ENCODE measurements at places on chromosomes 3 and 15.
A peak's percentile ranks its signal among the peaks of the same experiment; 100 is the strongest.

DNA sequence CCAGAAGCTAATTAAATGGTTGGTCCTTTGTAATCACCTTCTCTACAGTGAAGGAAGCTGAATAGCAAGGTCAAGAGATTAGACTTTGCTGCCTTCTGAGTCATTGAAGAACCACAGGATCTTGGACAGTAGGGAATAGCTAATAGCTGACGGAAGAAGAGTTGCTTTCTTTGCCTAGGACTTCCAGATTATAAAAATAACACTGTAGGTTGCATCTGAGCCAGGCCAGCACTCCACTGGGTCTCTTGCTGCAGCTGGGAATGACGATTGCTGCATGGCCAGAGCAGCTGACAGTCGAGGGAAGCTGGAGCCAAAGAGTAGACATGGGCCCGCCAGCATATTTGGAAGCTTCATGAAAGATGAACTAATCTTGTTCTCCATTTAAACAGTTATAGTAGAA is 81.5 kb upstream of the KCNMB2 start:
- no peak for DNase-seq

GRCh38 chr3:158842976-158843375 is 41.1 kb downstream of the MFSD1 start:
- DNase-seq, result no peak

DNA sequence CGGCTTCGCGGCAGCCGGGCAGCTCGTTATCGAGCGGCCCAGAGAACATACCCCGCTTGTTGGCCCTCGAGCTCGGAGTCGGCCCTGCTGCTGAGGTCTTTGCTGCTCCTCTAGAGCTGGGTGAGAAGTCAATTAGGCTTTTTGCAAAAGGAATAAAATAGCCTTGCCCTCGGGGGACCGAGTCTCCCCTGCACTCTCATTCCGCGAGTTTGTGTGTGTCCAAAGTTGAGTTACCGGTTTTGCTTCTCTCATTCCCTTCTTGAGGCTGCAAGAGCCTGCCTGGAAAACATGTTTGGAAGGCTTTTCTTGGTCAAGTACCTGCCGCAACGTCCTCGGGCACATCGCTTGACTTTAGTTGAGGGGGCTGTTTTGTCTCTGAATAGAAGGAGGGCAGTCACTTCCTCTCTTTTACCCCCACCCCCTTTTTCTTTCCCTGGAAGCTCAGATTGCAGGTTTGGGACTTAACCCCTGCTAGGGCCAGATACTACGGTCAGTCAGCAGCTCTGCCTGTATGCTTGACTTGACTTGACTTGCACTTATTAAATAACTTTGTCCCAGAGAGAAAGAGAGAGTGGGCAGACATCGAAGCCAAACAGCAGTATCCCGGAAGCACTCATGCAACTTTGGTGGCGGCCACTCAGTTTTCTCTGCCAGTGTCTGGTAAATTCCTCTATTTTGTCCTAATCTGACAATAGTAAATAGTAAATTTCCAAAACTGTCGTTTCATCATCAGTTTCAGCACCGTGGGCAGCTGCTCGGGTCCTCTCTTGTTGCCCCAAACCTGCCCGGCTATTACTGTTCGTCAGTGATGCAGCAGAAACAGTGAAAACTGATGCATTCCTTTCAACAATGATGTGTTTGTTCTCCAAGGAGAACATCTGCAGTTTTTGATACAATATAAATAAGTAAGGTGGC is 609 bp downstream of the RNF13 start:
- peak; percentile 61 for DNase-seq

DNA sequence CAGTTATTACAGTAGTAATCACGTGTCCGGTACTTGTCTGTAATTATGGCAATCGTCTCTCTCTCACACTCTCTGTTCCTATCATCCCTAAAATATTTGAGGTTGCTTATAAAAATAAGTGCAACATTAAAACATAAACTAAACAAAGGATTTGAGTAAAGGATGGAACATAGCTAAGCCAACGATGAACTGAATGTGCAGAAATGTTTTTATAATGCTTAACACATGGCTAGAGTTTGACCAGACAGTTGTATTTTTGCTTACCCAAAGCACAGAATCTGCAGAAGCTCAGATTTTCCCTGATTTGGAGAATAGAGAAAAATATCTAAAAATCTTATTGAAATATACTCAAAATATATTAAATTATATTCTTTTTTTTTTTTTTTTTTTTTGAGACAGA is 1030.9 kb downstream of the NAALADL2 start:
- no peak for DNase-seq

- DNase-seq, result peak; percentile 66
Observed at GRCh38 chr3:32325927-32326326, 65.7 kb upstream of the CMTM7 start.

- no peak for DNase-seq
Observed at GRCh38 chr15:40858706-40859105, 14.9 kb downstream of the SPINT1 start.

DNA sequence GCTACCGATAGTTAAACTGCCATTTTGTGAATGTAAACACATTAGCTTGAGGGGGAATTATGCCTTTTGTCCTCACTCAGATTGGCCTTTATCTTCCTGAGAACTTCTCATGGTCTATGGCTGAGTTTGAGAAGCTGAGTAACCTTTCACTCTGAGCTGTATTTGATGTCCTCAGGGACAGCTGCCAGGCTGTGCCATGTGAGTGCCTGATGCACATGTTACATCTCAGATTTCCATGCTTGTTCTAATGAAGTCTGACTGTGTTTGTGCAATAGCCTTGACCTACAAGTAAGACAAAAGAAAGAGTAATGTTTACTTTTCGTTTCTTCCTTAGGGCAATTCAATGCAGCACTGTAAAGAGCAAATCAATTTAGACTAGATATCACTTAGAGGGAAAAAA is 44.1 kb upstream of the ARL6 start:
- no peak for DNase-seq

GRCh38 chr3:48431224-48432029 is 1.5 kb upstream of the PLXNB1 start:
- DNase-seq, result no peak

DNA sequence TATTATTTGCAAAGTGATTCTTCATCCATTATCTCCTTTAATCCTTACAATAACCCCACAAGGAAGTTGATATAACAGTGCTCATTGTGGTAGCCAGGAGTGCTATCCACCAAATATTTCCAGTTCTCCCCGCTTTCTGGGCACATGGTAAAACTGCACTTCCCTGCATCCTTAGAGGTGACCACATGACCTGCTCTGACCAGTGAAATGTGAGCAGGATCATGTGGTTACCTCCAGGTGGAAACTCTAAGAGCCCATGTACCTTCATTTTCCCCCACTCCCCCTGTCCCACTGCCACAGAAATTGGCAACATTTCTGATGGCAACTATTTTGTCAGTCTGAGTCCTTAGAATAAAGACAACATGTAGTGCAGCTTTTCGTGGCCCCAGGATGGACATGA is 89.7 kb downstream of the MRPL46 start:
- no peak for DNase-seq

GRCh38 chr3:83096-83495 is 113.5 kb upstream of the CHL1 start:
- DNase-seq, result no peak

DNA sequence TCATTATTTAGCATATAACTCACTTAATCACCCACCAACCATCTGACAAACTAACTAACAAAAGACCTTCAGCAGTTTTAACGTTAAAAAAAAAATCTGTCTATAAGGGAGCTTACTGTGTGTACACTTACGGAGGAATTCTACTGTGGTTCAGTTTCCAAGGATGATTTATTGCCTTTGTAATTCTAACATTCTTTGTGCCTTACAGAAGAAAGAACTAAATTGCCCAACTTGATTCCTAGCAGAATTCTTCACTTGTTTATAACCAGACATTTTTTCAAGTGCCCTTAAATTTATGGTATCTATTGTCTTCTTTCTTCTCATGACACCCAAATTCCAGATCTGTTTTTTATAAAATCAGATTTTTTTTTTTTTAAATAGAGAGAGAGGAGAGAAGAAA is 119.7 kb upstream of the IGSF10 start:
- DNase-seq, result no peak

DNA sequence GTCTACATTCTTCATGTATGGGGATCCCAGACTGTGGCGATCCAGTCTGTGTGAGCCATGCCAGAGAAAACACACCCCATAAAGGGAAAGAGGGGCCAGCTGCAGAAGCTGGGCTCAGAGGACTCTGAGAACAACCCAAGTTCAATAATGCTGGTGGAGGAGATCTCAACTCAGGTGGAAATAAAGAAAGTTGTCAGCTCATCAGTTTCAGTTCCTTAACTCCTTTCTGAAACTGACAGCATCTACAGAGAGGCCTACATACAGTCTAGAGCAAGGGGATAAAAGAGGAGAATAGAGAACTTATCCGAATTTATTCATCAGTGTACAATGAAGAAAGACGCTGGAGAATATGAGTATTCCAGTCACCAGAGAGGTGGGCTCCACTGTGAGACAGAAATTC is 77.0 kb downstream of the NTRK3 start:
- DNase-seq, result no peak

- no peak for DNase-seq
Observed at GRCh38 chr3:149003653-149004305, 12.4 kb downstream of the GYG1 start.

- DNase-seq, result no peak
Observed at GRCh38 chr3:79255702-79256101, 512.1 kb downstream of the ROBO1 start.

- DNase-seq, result peak; percentile 81
Observed at GRCh38 chr15:78565097-78565950, at the start of gene CHRNA5. Gene CHRNA5 (plus strand): TSS chr15:78565520. CDS start chr15:78565720, 200 bp downstream.

GRCh38 chr3:143185401-143185800 is 65.8 kb downstream of the CHST2 start:
- DNase-seq, result no peak

DNA sequence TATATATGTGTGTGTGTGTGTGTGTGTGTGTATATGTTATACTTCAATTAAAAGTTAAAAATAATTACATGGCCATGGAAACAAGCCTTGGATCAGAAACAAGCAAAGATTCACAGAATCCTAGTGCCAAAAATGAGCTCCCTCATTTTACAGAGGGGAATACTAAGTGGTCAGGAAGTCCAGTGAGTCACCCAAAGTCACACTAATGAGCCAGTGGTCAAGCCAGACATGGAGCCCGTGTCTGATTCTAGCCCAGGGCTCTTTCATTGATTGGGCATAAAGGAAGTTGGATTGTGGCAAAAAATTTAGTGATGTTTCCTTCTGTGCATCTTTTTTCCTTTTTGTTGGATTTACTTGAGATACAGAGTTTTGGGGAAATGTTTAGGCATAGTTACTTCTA is 152.5 kb upstream of the NPHP3 start:
- no peak for DNase-seq

DNA sequence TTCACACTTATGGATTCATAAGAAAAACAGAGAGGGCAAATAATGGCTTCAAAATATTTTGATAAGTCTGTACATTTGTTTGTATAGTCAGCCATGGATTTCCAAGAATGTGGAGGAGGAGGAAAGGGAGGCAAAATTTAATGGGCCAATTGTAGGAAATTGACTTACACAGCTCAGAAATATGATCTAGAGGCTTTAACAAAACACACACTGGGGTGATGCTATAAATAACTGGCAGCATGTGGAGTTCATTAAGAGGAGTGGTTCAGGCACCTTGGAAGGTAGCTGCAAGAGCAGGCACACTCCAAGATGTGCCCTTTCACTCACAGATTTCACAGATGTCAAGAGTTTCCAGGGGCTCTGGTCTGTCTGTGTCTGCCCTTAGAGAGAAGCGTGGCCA is 193.4 kb upstream of the RASGRP1 start:
- no peak for DNase-seq

GRCh38 chr15:101391981-101392640 is 97.1 kb upstream of the SNRPA1 start:
- no peak for DNase-seq

- no peak for DNase-seq
Observed at GRCh38 chr3:174285242-174285864, 573.8 kb upstream of the NAALADL2 start.

DNA sequence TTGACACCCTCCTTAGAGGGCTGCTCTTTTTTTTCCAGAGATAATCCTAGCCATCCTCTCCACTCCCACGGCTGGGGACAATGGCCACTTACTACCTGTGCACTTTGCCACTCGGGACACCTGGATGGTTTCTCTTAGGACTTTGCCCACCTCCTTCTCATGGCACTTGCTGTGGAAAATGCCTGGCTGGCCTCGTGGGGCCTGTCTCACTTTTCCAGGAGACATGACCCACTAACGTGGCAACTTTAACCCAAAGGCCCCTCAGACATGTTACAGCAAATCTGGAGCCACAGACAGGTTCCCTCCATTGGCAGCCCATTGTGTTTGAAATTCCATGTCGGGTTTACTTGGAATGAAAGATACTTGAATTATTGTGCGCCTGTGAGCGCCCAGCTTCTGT is 29.4 kb upstream of the ESYT3 start:
- no peak for DNase-seq

DNA sequence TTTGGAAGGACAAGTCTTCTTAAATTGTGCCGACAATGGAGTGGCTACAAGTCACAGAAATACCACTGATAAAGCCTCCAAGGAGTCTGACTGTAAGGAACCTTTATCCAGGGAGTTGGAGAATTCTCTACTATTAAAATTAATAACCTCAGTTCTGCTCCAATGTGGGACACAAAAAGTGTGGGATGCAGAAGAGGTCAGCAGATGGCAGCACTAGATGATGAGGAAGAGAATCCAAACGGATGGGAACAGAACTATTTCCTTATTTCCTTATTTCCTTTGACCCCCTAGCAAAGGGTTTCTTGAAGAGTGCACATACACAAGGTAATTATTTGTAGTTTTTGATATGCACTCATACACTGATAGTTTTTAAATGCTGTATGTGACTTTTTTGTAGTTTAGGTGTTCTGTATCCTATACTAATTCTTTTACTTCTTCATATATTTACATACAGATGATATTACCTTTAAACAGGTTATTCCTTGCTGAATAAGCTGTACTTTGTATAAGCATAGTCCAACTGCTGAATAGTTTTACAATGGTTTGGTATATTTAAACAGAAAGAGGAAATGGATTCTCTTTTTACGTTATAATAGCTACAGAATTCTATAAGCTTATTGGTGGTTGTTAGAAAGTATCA is 25.6 kb upstream of the NLGN1 start:
- peak; percentile 66 for DNase-seq

Measured in cerebellar cortex (tissue), 1 donor.